Naive thymus-derived CD8-positive, alpha-beta T cell (primary cell): ENCODE measurements at places on chromosomes 3 and 15. TPM values are rescaled to one million over a fixed set of nuclear protein-coding genes. Genes with fewer than 3 reads are reported as not detected.

- H3K4me1 ChIP-seq, result no peaks in the 10 kb centered on the region
- H3K36me3 ChIP-seq, result no peaks in the 10 kb centered on the region
- peaks cover 7% of the 10 kb centered on the region for H3K27me3 ChIP-seq
- DNase-seq, result no peak
These were observed 11.3 kb downstream of the PRICKLE2 start for GRCh38 chr3:64213962-64214379.

DNA sequence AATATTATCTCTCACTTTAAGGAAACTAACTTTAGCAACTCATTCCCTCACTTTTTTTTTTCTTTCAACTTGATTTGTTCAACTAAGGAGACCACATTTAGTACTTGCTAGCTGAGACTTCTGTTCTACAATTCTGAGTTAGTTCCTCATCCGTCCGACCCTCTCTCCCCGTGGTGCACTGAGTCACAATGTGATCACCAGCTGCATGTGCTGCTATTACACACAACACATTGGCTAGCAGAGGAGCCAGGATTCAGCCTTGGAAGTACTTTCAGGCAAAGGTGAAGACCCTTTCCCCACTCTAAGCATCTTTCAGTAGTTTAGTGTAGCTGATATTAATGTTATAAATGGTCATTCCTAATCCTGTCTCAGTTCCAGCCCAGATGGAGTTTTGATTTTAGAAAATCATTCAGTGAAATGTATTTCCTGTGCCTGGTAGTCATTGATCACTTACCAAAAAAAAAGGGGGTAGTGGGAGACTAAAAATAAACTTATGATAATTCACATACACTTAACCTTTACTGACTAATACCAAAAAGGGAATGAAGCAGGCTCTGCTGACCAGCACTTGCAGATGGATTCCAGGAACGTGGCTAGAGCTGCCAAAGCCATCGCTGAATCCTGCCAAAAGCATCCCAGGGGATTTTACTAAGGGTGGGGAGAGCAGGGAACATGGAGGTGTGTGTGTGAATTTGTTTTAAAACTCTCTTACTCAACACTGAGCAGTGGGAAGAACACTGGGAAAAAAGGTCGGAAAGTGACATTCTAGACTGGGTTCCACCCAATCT, 424.8 kb downstream of the LPP start:
- no peaks in the 10 kb centered on the region for H3K36me3 ChIP-seq
- no peaks in the 10 kb centered on the region for H3K4me1 ChIP-seq
- no peak for DNase-seq
- no peaks in the 10 kb centered on the region for H3K27me3 ChIP-seq
- no peak overlapping the region for H3K27ac ChIP-seq

- no peak overlapping the region for H3K27ac ChIP-seq
- DNase-seq, result no peak
- H3K36me3 ChIP-seq, result no peaks in the 10 kb centered on the region
- H3K4me1 ChIP-seq, result no peaks in the 10 kb centered on the region
These were observed 19.1 kb upstream of the PXYLP1 start for GRCh38 chr3:141212555-141212954.

GRCh38 chr15:77671362-77672056, 38.8 kb upstream of the LINGO1 start:
- no peak for DNase-seq
- no peaks in the 10 kb centered on the region for H3K36me3 ChIP-seq
- no peak overlapping the region for H3K4me3 ChIP-seq
- H3K27ac ChIP-seq, result no peak overlapping the region
- no peaks in the 10 kb centered on the region for H3K4me1 ChIP-seq

GRCh38 chr15:26087395-26087794, 224.3 kb upstream of the ATP10A start:
- H3K27me3 ChIP-seq, result no peaks in the 10 kb centered on the region
- H3K27ac ChIP-seq, result peak overlapping the region; percentile 66
- H3K4me1 ChIP-seq, result peaks cover 9% of the 10 kb centered on the region
- DNase-seq, result no peak
- no peak overlapping the region for H3K4me3 ChIP-seq
- no peaks in the 10 kb centered on the region for H3K36me3 ChIP-seq

- no peak overlapping the region for H3K4me3 ChIP-seq
- DNase-seq, result no peak
- H3K4me1 ChIP-seq, result peaks cover 9% of the 10 kb centered on the region
- no peak overlapping the region for H3K27ac ChIP-seq
These were observed 405.1 kb downstream of the LPP start for GRCh38 chr3:188559072-188559429.

- H3K27me3 ChIP-seq, result no peaks in the 10 kb centered on the region
- no peak for DNase-seq
These were observed 281.9 kb upstream of the DPH6 start for GRCh38 chr15:35827911-35828310.

DNA sequence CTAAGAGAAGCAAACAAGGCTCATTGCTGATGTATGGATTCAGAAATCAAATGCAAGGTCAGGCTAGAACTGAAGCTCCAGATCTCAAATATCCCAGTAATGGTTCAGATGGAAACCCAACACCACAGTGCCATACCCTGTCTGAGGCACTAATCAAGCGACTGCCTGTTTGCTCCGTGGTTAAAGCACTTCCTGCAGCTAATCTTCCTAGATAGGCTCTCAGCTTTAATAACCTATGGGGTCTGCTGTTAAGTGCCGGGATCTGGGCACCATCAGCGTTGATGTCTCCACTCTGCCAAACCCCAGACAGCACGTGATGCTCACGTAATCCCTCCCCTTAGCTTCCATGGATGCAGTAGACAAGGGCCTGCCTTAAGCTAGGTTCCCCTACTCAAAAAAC, 262.6 kb downstream of the MECOM start:
- H3K36me3 ChIP-seq, result no peaks in the 10 kb centered on the region
- H3K4me1 ChIP-seq, result no peaks in the 10 kb centered on the region
- H3K27ac ChIP-seq, result no peak overlapping the region
- no peak for DNase-seq

GRCh38 chr3:172717493-172718088, 6.7 kb upstream of the NCEH1 start:
- no peak overlapping the region for H3K4me3 ChIP-seq
- H3K4me1 ChIP-seq, result no peaks in the 10 kb centered on the region
- H3K27ac ChIP-seq, result no peak overlapping the region

- H3K36me3 ChIP-seq, result no peaks in the 10 kb centered on the region
- DNase-seq, result no peak
- no peaks in the 10 kb centered on the region for H3K27me3 ChIP-seq
- H3K27ac ChIP-seq, result no peak overlapping the region
- no peak overlapping the region for H3K4me3 ChIP-seq
These were observed 693.6 kb downstream of the CADM2 start for GRCh38 chr3:85652360-85652759.

DNA sequence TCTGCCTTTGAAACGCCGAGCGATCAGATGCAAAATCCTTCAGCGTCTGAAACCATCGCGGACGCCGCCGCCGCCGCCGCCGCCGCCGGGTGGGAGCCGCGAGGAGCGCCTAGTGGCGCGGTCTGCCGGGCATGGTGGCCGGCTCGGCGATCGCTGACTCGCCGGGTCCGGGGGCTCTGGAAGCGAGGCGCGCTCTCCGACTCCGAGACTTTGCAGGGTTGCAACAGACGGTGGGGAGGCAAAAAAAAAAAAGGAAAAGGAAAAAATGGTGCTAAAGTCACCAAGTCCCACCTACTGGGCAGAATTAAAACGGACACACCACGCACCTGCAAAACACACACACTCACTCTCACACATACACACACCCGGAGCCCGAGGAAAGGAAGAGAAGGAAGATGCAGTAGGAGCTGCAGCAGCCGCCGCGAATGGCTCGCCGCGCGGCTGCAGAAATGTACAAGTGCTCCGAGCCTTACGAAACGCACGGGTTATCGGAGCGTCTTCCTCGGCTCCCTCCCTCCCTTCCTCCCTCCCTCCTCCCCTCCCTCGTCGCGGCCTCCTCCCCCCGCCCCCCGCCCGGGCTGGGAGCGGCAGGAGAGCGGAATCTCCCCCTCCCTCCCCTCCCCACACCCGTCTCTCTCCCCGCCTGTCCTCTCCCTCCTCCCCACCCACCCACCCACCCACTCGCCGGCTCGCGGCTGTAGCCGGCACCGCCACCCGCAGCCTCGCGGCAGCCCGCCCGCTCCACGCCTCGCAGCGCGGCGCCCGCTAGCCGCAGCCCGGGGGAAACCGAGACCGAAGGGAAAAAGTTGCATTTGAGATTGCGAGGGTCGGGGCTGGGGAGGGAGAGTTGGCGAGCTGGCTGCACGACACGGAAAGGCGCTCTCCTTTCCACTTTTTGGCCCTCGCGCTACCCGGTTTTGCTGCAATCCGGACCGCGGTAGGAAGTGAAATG, at the start of gene NTRK3:
Gene NTRK3, minus strand, starts transcription at position 461 of the 952 bp plus-strand sequence. CDS start 586 bp downstream, outside the sequence.
- H3K4me3 ChIP-seq, result peak within 1 kb of the TSS; percentile 80
- peaks cover 58% of the 10 kb centered on the region for H3K27me3 ChIP-seq
- no peak within 1 kb of the TSS for H3K27ac ChIP-seq
- no peak for DNase-seq

- DNase-seq, result no peak
- no peak overlapping the region for H3K4me3 ChIP-seq
- H3K4me1 ChIP-seq, result peaks cover 11% of the 10 kb centered on the region
- H3K27me3 ChIP-seq, result no peaks in the 10 kb centered on the region
- no peak overlapping the region for H3K27ac ChIP-seq
These were observed 45.2 kb downstream of the ADAMTS7 start for GRCh38 chr15:78766041-78766440.

GRCh38 chr3:134840459-134840858, 45.4 kb downstream of the EPHB1 start:
- H3K27me3 ChIP-seq, result peaks cover 9% of the 10 kb centered on the region
- no peak overlapping the region for H3K4me3 ChIP-seq
- DNase-seq, result no peak
- no peaks in the 10 kb centered on the region for H3K36me3 ChIP-seq

DNA sequence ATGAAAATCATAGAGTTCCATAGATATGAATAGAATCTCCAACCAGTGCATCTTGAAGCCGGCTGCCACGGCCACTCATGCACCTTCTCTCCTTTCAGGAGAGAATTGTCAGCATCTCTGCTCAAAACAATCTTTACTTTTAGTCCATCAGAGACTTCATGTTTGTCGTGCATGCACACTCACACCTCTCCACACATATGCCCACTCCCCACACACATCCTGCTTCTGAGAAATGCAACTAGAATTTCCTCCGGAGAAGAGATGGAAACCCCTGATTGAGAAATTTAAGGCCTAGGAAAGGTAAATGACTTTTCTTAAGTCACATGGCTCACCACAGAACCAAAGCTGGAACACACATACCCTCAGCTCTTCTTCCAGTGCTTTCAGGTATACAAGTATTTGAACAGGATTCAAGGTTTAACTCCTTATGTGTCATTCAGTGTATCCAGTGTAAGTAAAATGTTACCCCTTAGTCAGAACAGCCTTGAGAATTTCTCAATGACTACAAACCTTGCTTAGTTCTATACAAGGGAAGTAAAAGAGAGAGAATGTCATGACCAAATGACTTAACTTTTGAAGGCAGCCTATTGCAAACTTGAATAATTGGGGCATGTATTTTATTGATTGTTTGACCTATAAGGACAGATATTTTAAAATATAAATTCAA, 69.1 kb upstream of the TSEN2 start:
- no peak overlapping the region for H3K27ac ChIP-seq
- H3K36me3 ChIP-seq, result no peaks in the 10 kb centered on the region
- no peak overlapping the region for H3K4me3 ChIP-seq
- no peaks in the 10 kb centered on the region for H3K4me1 ChIP-seq
- DNase-seq, result no peak
- H3K27me3 ChIP-seq, result no peaks in the 10 kb centered on the region

DNA sequence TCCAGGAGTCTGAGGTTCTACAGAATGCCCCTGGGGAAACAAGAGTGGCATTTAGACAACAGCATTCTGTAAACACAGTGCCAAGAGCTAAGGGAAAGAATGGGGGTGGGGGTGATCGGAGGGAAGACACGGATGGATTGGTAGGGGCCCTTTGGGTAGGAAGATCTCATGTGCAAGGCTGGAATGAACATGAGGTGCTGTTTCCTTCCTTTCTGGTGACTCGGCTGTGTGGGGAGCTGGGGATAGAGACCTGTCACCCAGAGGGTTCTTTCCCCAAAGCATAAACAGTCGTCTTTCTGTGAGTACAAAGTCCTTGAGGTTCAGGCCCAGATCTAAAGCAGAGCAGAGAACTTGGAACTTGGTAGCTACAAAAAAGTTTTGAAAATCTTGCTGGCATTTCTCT, 11.7 kb downstream of the TPM1 start:
- peaks cover 12% of the 10 kb centered on the region for H3K4me1 ChIP-seq
- H3K4me3 ChIP-seq, result no peak overlapping the region
- peaks cover 11% of the 10 kb centered on the region for H3K36me3 ChIP-seq
- no peaks in the 10 kb centered on the region for H3K27me3 ChIP-seq
- peak overlapping the region; percentile 29 for H3K27ac ChIP-seq

DNA sequence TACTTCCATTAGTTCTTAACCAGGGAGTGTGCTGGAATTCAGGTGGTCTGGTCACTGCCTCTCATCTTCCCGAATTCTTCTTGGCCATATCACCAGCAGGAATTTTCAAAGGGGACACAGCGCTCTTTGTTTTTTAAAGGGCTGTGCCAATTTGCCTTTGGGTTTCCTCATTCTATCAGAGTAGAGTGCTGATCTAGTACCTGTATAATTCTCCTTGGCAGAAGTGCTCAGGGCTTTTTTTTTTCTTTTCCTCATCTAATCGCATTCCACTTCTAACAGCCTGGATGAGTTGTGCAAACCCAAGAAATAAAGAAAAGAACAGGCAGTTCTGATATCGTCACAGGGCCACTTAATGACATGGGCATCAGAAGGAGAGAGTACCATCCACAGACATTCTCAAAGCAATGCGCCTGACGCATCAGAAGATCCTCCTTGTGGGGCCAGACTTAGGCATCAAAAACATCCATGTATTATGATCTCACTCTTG, 121.0 kb downstream of the ASB7 start:
- DNase-seq, result no peak
- H3K27me3 ChIP-seq, result peaks cover 6% of the 10 kb centered on the region
- H3K4me1 ChIP-seq, result no peaks in the 10 kb centered on the region

- no peaks in the 10 kb centered on the region for H3K36me3 ChIP-seq
- peaks cover 9% of the 10 kb centered on the region for H3K27me3 ChIP-seq
- H3K27ac ChIP-seq, result no peak overlapping the region
These were observed 39.4 kb upstream of the KY start for GRCh38 chr3:134690226-134690625.

GRCh38 chr3:23691357-23691895, 114.3 kb upstream of the UBE2E1 start:
- H3K36me3 ChIP-seq, result no peaks in the 10 kb centered on the region
- DNase-seq, result no peak
- H3K27ac ChIP-seq, result no peak overlapping the region
- peaks cover 12% of the 10 kb centered on the region for H3K4me1 ChIP-seq

- no peak for DNase-seq
- H3K4me3 ChIP-seq, result no peak overlapping the region
- H3K27me3 ChIP-seq, result no peaks in the 10 kb centered on the region
- no peak overlapping the region for H3K27ac ChIP-seq
These were observed 44.5 kb downstream of the NEK10 start for GRCh38 chr3:27324686-27325085.

- no peaks in the 10 kb centered on the region for H3K36me3 ChIP-seq
- H3K4me1 ChIP-seq, result no peaks in the 10 kb centered on the region
- H3K27me3 ChIP-seq, result no peaks in the 10 kb centered on the region
- DNase-seq, result no peak
- no peak overlapping the region for H3K27ac ChIP-seq
These were observed 63.1 kb downstream of the DCLK3 start for GRCh38 chr3:36701249-36701572.

The TP63 gene
- not detected for total RNA-seq

The LSMEM2 gene
- not detected for total RNA-seq

The OR5K3 gene
- total RNA-seq, result not detected

The STARD9 gene
- 13.7 TPM for total RNA-seq

The HTR3E gene
- not detected for total RNA-seq

The ARPP21 gene
- not detected for total RNA-seq

The ARNT2 gene
- not detected for total RNA-seq

The AGBL1 gene
- total RNA-seq, result not detected

The RASL12 gene
- total RNA-seq, result not detected

The TTLL13 gene
- 1.0 TPM for total RNA-seq

The C3orf20 gene
- 0.44 TPM for total RNA-seq
